ENCODE measurements at places on chromosomes 7 and 10.

- DNase-seq = no peak
Measured at GRCh38 chr10:106547047-106547635, 617.4 kb downstream of the SORCS1 start.

DNA sequence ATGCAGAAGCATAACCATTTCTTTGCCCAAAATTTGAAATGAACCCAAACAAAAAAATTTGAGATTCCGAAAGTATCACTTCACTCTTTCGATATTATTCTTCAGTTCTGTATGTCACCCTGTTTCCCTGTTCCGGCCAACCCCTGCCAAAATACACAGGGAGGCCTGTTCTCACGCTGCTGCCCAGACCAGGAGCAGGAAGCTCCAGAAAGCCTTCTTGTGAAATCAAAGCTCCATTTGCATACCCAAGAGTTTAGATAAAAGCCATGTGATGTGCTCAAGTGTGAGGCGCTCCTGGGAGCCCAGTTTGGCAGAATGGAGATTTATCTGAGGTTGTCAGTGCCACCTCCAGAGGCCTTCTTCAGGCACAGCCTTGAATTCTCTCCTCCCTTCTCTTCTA lies 236.2 kb downstream of the FGFR2 start:
- no peak for DNase-seq

DNA sequence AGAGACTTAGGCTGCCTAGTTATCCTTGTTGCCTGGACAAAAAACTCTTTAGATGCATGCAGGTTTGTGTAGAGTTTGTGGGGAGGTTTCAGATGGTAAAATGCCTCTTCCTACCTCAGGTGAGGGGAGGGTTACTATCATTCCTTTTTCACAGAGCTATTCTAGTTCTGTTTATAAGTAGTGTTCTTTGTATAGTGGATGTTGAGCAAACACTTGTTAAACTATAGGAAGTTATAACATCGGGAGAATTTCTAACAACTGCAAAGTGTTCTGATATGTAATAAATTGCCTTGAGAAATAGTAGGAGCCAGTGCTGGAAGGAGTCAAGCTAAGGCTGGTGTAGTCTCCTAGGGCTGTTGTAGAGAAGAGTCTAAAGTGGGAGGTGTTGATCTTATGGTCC lies 6.7 kb upstream of the FAS start:
- no peak for DNase-seq

DNA sequence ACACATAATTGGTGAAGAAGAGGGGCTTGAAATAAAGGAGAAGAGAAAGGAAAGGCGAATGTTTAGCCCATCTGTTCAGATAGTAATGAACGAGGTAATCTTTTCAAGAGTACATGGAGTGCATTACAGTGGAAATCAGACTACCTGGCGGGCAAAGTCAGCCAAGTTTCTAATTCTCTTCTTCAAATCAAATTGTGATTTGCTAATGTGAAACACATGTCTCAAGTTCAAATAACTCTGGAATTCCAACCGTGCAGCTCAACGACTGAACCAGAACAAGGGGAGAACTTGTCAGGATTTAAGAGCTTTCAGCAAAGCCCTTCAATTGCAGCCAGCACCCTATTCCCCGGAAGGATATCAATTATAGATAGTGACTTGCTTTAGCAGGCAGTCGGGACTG lies 216.9 kb downstream of the GLI3 start:
- no peak for DNase-seq

GRCh38 chr10:15197276-15197675 lies 28.8 kb upstream of the NMT2 start:
- no peak for DNase-seq

- DNase-seq = no peak
Measured at GRCh38 chr10:49556723-49557122, 17.8 kb upstream of the ERCC6 start.

GRCh38 chr7:2043316-2044039 lies 189.3 kb downstream of the MAD1L1 start:
- no peak for DNase-seq

DNA sequence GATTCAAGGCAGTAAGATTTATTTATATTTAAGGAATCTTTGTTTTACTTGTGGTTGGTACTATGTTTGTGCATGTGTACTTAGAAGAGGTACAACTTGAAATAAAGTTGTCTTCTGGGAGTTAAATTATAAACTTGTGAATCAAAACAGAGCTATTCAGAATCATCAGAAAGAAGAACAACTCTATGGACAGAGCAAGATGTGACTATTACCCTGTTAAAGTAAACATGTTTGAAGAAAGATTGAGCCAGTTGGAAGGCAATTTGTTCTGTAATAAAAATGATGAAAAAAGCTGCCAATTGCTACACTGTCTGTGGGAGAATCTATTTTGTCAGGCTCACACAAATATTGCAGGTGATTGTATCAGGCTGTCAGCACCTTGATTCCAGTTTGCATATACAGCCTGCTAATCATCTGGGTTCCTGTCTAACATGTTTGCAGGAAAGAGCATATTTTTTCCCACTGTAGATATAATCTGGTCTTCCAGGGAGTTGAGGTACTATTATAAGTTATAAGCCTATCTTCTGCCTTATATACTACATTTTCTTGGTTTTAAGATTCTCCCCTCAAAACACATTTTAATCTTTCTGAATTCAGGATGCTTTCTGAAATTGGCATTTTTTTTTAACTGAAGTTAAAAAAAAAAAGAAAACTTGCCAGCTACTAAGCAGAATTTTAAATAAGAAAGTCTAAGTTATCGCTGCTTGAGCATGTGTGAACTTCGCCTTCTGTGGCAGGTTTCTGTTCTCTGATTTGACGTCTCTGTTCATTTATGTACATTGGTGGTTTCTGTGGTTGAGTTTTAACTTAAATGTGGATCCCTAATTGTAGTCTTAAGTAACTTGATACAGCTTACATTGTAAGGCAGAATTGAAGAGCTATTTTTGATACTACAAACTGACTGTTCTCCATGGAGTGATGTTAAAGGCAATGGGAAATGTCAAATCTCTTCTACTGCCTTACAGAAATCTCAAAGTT lies 46.0 kb downstream of the ZNRF2 start:
- no peak for DNase-seq

DNA sequence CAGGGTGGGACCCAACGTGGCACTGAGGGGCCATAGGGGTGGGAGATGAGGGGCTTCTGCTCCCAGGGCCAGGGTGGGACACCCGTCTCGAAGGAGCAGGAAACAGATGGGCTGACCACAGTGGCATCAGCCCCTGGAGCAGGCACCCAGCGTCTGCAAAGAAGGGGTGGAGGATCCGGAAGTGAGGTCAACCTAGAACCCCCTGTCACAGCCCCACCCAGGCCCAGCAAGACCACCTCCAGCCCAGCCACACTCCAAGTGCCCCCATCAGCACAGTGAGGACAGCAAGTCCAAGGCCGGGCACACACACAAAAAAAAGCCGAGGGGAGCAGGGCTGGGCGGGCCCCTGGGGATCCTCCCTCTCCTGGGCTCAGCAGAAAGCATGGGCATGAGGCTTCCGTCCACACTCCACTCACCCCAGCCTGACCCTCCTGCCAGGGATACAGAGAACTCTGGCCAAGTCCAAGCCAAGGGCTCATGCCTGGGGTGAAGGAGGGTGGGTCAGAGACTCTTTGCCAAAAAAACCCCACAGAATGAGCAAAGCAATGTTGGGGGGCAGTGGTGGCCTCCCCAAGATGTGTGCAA lies 111.0 kb downstream of the FOXL3 start:
- DNase-seq = no peak

DNA sequence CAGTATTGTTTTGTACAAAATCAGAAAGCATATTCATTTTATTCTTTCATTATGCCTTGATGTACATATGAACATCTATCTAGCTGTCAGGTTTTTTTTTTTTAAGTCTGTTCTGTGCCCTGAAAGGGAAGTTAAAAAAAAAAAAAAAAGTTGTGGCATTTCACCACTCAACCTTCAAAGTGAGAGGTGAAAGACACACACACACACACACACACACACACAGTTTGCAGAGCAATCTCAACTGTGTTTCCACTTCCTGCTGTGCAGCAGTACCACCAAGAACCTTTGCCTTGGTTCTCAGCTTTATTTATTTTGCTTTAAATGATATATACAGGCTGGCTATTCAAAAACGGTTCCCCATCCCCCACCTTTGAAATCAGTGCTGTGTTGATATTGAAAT lies 955.6 kb downstream of the GATA3 start:
- DNase-seq = no peak

DNA sequence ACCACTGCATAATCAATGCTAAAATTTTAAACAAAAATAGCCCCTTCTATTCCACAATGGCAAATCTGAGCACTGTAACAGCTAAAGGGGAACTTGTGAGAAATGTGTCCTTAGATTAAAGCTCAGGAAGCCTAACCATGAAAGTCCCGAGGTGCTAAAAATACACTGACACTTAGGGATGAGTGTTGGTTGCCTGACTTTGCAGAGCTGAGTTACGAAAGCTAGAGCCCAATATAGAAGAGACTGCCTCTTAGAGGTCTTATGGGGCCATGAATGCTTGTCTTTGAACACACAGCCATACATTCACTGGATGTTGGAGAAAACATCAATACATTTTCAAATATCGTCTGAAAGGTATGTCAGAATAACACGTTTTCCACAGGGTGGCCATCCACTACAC lies 209.7 kb downstream of the LHFPL3 start:
- no peak for DNase-seq

GRCh38 chr10:55782181-55782580 lies 578.9 kb downstream of the ZWINT start:
- no peak for DNase-seq

Data from CD14-positive monocyte (primary cell).